ENCODE measurements at places on chromosomes 1 and 21. TPM values are rescaled to one million over a fixed set of nuclear protein-coding genes. Genes with fewer than 3 reads are reported as not detected.

Gene CDK18
- 4.9 TPM for total RNA-seq

Gene LCE3E
- not detected for total RNA-seq

Gene SLC37A1
- 18.2 TPM for total RNA-seq

Gene CD48
- 217 TPM for total RNA-seq

Gene CRNN
- total RNA-seq: not detected

DNA sequence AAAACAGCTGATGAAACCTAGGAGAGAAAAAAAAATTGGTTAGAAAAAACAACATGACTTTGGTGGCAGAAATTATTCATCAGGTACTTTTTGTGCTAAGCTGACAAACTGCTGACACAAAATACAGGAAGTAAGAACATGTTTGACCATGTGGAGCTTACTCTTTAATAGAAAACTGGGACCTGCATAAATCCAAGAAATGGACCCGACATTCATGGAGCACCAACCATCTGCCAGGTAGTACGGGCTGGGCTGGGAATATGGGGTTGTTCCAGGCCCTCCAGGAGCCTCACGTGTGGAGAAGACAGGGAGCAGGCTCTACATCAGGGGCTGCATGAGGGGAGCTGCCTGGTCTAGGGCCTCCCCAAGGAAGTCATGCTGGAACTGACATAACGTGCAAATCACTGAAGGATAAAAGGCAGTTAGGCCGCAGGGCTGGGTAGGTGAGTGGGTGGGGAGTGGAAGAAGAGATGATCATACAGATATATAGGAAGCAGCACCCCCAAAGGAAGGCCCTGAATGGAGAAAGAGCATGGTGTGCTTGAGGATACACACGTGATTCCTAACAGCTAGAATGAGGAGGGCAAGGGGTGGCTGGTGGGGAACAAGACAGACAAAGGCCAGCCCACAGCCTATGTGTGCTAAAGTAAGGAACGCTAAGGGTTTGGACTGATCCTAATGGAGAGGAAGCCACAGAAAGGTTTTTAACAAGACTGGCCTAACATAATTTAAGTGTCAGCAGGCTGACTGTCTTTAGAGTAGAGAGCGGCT lies 26.1 kb downstream of the CD58 start:
- DNase-seq: peak; percentile 44

GRCh38 chr1:66339944-66340343 lies 194.0 kb upstream of the SGIP1 start:
- DNase-seq: no peak

GRCh38 chr21:36892201-36892600 lies 74.3 kb downstream of the HLCS start:
- DNase-seq: no peak

- DNase-seq: no peak
These were observed 45.7 kb downstream of the S1PR1 start for GRCh38 chr1:101282314-101283038.

- peak; percentile 39 for DNase-seq
These were observed at the start of gene DDAH1 for GRCh38 chr1:85465099-85465785. TSS of gene DDAH1 (minus strand) at chr1:85465159. CDS start at chr1:85465045, 114 bp downstream.

- no peak for DNase-seq
These were observed 7.7 kb downstream of the AIM2 start for GRCh38 chr1:159068886-159069285.

DNA sequence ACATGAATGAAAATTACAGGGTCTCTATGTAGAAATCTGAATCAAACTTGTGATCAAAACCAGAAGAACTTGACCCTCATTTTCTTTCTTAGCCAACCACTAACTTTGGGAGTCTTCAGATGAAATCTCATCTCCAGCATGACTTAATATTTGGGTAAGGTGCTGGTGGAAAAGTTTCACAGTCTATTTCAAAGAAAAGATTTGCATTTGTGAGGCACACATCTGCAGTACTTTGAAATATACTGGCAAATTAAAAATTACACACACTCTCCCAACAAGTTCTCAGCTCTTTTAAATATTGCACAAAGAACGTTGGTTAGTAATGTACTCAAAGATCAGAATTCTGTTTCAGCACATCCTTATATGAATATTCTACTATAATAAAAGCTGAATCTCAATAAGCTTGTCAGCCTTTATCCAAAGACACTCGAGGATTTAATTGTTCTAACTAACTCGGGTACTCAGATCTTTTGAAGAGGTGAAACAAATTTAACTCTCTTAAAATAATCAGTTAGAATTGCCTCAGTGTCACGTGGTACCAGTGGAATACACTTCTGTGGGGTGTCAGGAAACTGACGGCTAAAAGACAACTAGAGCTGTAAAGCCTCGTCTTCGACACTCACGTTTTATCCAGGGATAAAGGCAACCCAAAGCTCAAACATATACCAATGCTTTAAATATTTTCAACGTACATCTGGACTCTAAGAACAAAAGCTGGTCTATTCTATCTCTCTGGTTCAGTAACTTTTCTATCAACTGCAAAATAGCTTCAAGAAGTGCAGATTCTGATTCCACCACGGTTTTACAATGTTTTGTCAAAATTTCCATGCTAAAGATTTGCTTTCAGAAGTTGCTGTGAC lies 19.0 kb downstream of the SAMSN1 start:
- no peak for DNase-seq

- DNase-seq: peak; percentile 28
These were observed 664 bp downstream of the LRRC47 start for GRCh38 chr1:3795453-3796214.

GRCh38 chr1:172517545-172517944 lies 15.4 kb upstream of the SUCO start:
- DNase-seq: no peak

DNA sequence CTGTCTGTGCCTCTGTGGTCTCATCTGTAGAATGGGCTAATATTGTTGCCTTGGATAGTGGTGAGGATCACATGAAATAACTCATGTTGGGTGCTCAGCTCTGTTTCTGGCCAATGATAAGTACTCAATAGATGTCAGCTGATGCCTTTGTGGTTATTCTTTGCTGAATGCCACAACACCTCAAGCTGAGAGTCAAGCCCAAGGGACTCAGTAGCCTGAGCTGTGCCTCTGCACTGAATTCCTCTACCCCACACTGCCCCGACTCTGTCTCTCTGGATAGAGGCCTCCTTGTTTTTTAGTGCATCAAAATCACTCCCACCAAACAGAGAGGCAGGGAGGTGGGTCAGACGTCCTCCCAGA lies 196.1 kb upstream of the VAMP3 start:
- no peak for DNase-seq

- DNase-seq: no peak
These were observed 123.8 kb downstream of the BARHL2 start for GRCh38 chr1:90593312-90593711.

DNA sequence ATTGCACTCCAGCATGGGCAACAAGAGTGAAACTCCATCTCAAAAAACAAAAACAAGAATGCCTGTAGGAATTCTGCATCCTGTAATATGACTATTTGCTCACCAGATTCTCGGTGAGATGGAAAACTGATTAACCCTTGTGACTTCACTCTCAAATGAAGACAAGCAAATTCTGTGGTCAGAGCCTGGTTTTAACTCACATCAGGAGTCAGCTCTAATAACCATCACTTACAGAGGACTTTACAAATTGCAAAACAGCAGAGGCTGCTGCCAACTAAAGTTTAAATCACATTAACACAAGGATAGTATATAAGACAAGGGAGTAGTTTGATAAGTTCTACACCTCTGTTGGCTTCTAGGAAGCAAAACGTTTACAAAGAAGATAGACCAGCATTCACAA lies 35.7 kb upstream of the FAM163A start:
- DNase-seq: no peak

- peak; percentile 37 for DNase-seq
These were observed 126.0 kb downstream of the SYF2 start for GRCh38 chr1:25106352-25106751.
